ENCODE measurements at places on chromosomes 2 and 18.

DNA sequence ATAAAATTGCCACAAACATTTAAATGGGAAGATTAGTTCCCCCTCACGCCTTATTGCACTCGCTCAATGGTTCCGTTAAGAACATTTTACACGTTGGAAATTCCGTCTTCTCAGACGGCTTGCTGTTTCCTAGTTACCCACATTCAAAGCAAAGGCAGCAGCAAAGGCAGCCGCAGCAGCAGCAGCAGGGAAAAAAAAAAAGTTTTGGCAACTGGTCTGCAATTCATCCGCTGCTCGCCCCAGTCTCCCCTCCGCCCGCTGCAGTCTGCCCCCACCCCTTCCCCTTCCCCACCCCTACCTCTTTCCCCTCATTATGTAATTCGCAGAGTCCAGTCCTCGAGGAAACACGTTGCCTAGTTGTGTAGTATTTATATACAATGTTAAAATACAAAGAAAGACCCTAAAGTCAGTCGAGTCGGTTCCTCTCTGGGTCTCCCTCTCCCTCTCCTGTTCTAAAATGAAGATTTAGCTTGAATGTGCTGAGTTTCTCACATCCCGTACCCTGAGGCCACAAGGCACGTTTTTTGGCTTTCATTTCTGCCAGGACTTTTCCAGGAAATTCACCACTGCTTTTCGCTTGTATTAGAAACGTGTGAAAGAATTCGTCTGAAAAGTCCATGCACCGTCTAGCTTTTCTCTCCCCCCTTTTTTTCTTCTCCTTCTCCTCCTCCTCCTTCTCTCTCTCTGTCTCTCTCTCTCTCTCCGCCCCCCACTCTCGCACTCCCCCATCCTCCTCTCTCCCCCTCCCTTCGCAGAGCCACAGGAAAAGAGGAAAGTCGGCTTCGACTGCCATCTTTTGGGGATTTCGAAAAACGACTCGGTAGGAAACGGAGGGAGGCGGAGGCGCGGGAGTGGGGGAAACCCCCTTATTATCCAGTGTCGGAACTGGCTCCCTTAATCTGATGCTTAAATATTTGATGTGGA is 140.0 kb downstream of the MEIS1 start:
- DNase-seq: peak; percentile 78

- DNase-seq: no peak
Measured at GRCh38 chr2:233083782-233084181, 23.6 kb downstream of the INPP5D start.

GRCh38 chr2:105425936-105426625 is 27.2 kb upstream of the FHL2 start:
- no peak for DNase-seq

DNA sequence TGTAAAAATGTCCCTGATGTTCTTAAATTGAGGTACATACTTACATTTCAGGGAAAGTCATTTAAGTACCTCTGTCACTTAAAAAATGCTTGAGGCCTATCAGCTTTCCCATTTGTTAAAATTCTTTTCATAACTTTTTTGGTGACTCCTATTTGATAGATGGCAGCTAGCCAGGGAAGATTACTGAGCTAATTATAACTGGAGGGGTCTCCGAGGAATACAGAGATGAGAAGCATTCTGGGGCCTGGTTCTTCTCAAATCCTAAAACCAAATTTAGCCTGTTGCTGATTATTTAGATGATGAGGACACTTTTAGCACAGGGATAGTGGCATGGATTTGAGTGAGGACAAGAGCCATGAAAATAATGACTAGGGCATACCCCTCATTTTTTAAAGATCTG is 4.8 kb downstream of the UGP2 start:
- no peak for DNase-seq

DNA sequence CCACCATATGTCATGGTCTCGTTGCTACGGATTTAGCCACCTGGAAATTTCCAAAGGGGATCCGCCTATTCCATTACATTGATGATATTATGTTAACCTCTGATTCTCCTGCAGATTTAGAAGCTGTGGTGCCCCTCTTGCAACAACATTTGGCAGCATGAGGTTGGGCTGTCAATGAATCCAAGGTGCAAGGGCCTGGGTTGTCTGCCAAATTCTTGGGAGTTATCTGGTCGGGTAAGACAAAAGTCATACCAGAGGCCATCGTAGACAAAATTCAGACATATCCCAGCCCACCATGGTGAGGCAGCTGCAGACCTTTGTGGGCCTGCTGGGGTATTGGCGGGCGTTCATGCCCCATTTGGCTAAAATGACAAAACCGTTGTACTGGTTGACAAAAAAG is 13.6 kb upstream of the C2orf42 start:
- DNase-seq: no peak

GRCh38 chr2:210389856-210390255 is 74.9 kb upstream of the MYL1 start:
- no peak for DNase-seq

GRCh38 chr18:7329016-7329415 is 98.1 kb downstream of the LRRC30 start:
- peak; percentile 37 for DNase-seq

DNA sequence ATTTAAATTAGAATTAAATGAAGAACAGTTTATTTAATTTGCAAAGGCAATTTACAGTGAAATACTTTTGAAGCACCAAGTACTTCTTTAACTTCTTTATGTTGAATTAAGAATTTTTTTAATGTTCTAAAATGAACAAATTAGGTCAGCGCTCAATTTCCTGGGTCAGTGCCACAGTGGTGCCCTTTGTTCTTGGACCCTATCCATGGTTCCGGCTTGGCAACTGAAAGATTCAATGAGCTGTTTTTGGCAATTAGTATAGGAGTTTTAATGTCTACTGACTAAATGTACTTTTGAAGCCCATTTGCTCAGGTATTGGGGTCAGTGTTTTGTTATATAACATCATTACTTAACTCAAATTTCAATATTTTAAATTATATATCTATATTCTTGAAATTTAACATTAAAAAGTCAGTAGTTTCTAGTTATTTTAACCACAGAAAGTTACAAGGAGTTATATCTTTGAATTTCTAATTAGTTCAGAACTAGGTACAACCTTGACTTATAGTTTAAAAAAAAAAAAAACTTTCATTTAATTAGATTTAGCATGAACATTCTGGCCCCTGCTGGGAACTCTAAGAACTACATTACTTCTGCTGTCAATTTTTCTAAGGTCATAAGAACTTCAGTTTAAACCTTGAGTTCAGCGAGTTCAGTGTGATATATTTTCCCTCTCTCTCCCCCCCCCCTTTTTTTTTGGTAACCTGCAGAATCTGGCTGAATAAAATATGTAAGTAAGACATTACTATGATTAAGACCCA is 7.6 kb upstream of the MSTN start:
- peak; percentile 83 for DNase-seq

- DNase-seq: no peak
Measured at GRCh38 chr2:238761868-238762267, 86.0 kb upstream of the TWIST2 start.

DNA sequence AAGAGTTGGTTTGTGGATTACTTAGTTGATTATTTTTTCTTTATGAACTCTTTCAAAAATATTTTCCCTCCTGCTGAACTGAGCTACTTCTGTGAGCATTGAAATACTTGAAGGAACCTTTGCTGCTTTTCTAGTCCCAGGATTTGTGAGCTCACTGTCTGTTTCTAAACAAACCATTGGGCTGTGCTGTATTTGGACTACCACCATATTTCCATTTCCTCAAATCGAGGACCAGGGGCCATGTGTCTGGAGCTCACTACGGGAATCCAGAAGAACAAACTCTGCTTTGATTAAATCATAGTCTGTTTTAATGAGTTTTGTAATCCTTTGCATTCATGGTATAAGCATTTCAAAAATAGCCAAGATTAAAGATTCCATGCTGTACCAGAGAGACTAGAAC is 1.3 kb downstream of the MRPL33 start:
- DNase-seq: no peak

DNA sequence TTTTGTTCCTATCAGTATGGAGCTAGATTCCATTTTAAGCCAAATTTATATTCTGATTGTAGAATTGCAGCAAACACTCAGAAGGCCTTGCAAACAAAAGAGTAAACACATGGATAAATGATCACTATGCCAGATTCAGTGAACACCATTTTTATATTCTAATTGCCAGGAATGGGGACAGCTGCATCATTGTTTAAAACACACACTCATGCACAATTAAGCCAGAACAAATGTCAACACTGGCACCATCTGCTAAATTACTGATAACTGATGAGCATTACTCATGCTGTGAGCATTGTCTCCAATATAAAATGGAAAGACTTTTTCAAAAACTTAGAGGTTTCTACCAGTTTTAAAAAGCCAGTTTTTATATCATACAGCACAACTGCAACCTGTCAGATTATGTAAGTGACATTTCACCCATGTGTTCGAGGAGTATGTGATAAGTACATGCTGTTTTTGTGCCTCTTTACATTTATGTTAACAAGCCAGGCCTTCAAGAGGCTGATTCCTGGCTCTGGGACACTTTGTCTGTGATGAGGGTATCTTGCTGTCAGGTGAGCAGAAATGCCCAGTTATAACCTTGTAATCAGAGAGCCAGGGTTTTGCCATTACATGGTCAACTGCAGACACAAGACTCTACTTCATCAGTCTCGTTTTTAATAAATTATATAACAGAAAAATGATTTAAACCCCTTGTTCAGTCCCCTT is 4.4 kb upstream of the ST8SIA5 start:
- no peak for DNase-seq

- peak; percentile 73 for DNase-seq
Measured at GRCh38 chr2:23449413-23449812, 64.4 kb downstream of the KLHL29 start.

- no peak for DNase-seq
Measured at GRCh38 chr2:146265656-146266055, 1579.2 kb upstream of the ACVR2A start.

DNA sequence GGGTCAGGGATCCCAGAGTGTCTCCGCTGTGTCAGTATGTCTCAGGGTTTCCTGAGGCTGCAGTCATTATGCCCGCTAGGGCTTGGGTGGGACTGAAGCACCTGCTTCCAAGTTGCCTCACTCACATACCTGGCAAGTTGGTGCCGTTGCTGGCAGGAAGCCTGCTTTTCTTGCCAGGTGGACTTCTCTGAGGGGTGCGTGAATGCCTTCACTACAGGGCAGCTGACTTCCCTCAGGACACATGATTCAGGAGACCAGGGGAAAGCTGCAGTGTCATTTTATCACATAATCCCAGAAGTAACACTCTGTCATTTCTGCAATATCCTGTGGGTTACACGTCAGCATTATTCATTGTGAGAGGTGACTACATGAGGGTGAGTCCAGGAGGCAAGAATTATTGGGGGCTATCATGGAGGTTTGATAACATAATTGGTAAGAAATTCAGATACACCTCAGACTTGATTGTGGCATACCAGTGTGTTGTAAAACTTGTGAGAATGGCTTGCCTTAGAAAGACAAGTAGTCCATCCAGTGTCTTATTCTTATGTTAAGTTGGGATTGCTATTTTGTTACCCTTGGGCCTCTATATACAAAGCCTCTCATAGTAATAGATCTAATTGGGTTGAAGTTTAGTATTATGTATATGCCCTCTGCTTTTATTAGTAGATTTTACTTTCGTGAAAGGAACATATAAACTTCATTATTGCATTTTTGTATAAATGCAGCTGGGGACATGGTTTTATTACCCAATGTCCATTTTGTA is 44.1 kb downstream of the NEDD4L start:
- DNase-seq: peak; percentile 71

GRCh38 chr2:237200462-237200861 is 114.8 kb downstream of the COPS8 start:
- DNase-seq: no peak

- peak; percentile 28 for DNase-seq
Measured at GRCh38 chr2:38554973-38555595, 47.6 kb downstream of the HNRNPLL start.

GRCh38 chr2:98474979-98475632 is 30.4 kb downstream of the INPP4A start:
- no peak for DNase-seq

DNA sequence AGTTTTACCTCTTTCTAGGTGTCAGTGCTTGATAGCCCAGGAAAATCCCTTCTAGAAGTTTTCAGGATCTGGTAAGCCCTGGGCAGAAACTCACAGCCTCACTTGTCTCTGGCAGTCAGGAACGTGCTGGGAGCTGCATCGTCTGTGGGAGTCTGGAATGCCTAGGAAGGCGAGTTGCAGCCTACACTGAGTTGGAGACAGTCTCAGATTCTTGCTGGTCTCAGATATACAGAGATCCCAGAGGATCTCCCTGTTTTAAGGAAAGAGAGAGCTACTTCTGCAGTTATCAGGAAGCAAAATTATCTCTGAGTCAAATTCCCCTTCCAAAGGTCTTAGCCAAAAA is 104.4 kb upstream of the CDC42EP3 start:
- no peak for DNase-seq

- DNase-seq: no peak
Measured at GRCh38 chr2:230749111-230749510, 36.5 kb downstream of the CAB39 start.

GRCh38 chr2:25237764-25238163 is 69.4 kb upstream of the POMC start:
- DNase-seq: no peak

DNA sequence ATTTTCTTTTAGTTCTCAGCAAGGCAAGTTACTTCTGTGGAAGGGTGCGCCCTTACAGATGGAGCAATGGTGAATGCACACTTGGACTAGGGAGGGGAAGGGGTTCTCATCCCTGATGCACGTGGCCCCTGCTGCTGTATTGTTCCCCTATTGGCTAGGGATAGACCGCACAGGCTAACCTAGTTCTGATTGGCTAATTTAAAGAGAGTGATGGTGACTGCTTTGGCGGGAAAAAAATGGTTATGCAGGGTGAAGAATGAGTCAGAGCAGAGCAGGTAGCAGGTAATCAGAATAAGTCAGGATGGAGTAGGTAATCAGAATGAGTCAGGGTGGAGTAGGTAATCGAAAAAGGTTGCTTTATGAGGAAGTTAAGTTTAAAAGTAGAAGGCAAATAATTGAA is 171.5 kb downstream of the MTCL1 start:
- DNase-seq: no peak

DNA sequence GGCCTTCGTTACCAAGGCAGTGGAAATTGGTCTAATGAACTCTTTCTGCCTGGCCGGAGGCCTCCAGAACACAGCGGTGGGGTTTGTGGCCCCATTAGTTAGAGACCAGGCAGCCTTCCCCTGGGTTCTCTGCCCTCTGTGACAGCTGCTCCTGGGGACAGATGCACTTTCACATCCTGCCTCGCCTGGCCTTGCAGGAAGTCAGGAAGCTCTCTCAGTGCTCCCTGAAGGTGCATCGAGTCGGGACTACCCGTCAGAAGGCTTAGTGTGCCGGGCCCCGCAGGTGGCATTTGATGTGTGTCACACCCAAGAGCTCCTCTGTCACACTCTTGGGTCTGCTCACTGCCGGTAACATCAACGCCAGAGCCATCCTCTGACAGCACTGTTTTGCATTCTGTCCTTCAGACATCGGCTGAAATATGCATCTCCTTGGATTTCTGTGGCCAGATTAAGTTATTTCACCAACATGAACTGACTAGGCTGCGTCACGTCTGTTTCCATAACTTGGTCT is 158.3 kb downstream of the LDLRAD4 start:
- no peak for DNase-seq

- DNase-seq: no peak
Measured at GRCh38 chr2:157150747-157151146, 106.8 kb upstream of the GALNT5 start.

All from suppressor macrophage treated with lipopolysaccharide for 1 hour (primary cell).